NCI-H1694 (cell line): ENCODE measurements at places on chromosomes 5 and 9.

- DNase-seq, result peak; percentile 44
Observed at GRCh38 chr5:180315762-180316212, 23.9 kb upstream of the MAPK9 start.

GRCh38 chr5:55820488-55820887 lies 30.7 kb upstream of the IL31RA start:
- no peak for DNase-seq

DNA sequence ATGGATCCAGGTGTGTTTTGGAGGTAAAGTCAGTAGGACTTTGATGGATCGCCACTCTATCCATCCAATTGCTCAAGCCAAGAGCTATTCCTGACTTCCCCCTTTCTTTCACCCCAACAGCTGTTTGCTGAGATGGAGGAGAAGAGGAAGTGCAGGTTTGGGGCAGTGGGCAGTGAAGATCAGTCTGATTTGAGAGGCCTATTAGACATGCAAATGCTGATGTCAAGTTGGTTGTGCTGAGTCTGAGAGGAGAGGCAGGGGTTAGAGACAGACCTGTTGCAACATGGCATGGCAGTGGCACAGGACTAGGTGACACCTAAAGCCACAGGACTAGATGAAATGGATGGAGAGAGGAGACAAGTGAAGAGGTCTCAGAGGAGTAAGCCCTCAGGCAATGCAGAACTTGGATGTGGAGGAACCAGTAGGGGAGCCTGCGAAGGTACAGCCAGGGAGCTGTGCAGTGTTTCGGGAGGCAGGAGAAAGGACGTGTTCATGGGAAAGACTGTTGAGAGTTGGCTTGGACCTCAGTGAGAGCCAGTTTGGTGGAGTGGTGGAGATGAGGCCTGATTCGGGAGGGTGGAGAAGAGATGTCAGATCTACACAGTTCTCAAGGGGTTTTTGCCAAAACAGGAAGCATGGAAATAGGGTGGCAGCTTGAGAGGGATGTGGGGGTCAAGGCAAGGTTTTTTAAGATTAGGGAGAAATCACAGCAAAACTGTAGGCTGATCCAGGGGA lies 175.0 kb downstream of the MACROH2A1 start:
- no peak for DNase-seq

DNA sequence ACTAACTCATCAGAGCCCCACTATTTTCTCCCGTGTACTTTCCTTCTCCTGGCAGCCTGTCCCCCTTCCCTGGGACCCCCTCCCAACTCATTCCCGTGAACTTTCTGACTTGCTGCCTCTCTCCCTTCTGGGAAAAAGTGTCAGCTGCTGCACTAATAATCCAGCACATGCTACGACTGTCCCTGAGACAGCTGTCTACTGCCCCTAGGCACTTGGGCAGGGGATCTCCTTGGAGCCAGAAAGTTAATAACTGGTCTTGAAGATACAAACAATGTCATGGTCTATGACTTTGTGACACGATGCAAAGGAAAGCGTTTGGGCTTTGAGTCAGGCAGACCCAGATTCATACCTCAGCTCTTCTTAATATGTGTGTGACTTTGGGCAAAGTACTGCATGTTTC lies 10.1 kb upstream of the RNF183 start:
- DNase-seq, result no peak

DNA sequence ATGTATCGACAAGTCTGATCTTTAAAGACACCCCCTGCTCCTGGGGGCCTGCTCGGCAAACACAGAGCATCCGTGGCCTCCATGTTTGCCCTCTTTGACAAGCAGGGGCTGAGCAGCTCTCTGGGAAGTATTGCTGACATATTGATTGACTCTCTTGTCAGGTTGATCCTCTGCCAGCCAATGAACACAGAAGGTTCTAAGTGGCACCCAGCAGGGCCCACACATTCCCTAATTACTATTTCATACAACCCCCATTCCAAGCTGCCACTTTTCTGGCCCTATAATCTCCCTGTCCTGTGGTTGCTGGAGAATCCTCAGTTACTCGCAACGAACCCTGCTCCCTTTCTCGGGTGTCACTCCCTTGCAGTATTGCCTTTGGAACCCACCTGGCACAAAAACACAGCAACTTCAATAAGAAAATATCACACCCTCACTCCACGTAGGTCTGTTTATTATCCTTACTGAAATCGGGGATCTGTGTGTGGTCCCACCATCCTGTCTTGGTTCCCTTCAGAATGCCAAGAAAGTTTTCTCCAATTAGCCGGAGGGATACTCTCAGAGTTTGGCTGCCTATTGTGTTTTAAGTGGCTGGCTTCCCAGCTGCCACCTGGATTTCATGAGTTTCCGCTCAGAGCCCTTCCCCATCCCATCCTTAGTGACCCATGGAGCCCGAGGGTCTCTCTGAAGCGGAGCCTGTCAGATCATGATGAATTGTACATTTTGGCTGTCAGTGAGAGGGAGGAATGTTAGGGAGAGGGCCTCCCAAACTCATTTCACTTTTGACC lies 249.0 kb upstream of the WWC1 start:
- no peak for DNase-seq

DNA sequence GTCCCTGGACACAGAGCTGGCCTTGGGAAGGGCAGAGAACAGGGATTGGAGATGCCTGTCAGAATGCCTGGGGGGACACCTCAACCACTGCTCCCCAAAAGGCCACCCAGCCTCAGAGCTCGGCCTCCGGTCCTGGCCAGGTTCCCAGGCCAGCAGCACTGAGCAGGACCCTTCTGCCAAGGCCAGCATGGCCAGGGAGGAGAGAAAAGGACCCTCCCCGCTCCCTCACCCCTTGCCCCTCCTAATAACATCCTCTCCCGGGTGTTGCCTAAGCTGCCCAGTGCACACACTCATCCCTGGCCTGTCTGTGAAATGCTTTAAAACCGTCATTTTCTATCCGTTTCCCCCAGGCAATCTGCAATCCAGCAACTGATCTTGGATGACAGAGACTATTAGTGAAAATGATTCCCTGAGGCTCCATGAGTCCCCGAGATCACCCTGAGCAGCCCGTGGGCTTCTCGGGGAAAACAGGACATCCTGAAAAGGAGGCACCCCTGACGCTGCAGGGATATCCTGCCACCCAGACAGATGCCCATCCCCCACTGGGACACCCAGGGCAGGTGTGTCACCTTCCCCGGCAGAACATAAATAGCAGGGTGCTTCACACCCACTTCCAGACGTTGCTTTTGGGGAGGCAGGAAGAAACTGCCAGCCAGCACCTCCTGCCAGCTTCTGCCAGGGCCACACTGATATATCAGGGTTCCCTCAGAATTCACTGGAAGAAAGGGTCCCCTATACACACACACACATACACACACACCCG lies 75.3 kb downstream of the ADAMTS2 start:
- no peak for DNase-seq

DNA sequence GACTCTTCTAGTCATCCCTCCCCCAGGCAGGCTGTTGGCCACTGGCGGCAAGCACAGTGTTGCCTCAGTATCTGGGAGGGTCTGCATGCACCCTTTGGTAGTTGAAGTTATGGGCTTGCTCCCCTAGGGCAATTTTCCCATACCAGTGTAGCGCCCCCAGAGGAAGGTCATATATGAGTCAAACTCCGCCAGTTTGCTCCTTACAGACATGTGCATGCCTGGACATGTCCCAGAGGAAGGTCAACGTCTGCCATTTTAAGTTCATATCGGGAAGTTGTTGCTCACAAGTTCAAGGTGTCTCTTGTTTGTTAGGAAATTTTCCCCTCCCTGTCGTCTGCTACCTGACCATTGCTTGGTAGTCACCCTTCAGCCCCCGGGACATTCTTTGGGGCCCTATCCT lies 51.3 kb upstream of the MROH2B start:
- no peak for DNase-seq

DNA sequence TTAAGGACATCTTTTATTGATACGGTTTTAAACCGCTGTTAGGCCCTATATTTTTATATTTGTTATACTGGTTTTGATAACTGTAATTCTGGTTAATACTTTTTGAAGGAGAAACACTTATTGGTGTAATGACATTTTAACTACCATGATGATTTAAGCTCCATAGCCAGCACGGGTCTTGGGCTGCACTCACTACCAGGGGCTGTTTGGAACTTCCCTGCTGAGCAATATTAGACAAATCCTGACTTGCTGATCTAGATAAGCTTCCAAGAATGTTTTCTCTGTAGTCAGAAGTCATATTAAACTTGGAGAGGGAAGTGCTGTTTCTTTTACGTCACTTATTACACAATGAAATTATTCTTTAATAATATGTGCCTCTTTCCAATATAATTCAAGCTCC lies 540.0 kb upstream of the GRAMD2B start:
- no peak for DNase-seq

DNA sequence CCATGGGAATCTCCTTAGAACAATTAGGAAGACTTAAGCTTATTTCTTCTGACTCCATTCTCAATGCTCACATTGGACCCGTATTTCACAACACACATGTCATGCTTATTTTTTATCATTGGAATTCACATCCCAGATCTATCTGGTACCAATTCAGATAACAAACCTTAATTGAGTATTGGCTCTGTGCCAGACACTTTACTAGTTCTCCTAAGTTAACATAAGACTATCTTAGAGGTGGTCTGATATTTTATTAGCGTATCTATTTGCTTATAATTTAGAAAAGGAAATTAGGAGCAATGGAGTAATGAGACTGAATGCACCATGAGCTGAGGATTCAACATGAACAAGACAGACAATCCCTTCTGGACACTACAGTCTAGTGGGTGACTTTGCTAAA lies 45.1 kb downstream of the FBXL7 start:
- no peak for DNase-seq

DNA sequence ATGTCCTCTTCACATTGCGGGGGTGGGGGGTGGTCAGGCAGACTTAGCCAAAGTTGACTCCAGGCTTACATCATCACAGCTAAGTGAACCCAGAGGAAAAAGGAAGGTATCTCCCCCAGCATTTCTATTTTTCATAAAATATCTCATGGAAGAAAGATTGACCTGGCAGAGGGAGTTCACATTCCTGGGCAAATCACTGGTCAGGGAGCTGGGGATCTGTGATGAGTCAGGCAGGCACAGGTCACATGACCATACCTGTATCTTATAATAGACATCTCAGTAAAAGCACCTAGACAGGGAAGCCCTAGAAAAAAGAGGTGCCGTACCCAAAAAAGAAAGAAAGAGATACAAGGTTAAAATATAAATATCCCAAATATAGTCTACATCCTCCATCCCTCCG lies 57.3 kb upstream of the WWC1 start:
- no peak for DNase-seq

DNA sequence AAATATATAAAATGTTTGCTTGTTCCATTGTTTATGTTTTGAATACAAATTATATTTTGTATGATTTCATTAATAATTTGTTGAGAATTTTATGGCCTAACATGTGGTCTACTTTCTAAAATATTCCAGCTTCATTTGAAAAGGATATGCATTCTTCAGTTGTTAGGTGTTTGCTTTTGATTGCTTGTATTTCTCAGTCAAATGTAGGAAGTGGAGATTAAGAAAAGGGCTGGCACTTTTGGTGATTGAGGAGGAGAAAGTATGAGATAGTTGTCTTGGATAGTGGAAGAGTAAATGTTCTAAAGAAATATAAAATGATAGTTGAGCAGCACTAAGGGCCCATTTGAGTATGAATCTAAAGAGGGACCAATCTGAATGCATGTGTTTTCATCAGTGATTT lies 23.1 kb downstream of the JAK2 start:
- DNase-seq, result no peak

DNA sequence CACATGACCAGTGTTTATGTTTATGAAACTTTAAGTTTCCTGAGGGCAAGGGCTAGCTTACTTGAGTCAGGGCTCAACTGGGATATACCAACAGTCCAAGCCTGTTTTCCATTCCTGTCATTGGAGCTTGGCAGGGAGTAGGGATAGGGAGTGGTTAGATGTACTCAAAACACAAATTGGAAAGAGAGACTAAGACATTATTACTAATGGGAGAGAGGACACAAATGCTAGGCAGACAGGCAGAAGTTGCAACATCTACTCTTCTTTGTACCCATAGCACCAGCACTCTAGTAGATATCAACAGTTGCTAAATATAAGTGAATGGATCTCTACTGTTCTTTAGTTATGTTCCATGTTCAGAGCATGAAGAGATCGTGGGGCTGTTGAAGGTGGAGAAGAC lies 62.8 kb downstream of the NPR3 start:
- no peak for DNase-seq

GRCh38 chr9:133758228-133758627 lies 20.1 kb upstream of the SARDH start:
- no peak for DNase-seq

GRCh38 chr9:130451509-130452388 lies 7.0 kb downstream of the ASS1 start:
- DNase-seq, result peak; percentile 68

DNA sequence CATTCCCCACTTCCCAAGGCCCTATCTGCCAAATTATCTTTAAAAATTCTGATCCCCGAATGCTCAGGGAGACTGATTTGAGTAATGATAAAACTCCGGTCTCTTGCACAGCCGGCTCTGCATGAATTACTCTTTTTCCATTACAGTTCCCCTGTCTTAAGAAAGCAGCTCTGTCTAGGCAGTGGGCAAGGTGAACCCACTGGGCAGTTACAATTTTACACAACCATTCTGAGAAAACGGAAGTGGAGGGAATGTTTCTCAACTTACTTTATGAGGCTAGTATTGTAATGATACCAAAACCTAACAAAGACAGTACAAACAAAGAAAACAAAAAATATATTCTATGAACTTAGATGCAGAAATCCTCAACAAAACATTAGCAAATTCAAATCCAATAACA lies 100.0 kb downstream of the MCTP1 start:
- DNase-seq, result no peak

DNA sequence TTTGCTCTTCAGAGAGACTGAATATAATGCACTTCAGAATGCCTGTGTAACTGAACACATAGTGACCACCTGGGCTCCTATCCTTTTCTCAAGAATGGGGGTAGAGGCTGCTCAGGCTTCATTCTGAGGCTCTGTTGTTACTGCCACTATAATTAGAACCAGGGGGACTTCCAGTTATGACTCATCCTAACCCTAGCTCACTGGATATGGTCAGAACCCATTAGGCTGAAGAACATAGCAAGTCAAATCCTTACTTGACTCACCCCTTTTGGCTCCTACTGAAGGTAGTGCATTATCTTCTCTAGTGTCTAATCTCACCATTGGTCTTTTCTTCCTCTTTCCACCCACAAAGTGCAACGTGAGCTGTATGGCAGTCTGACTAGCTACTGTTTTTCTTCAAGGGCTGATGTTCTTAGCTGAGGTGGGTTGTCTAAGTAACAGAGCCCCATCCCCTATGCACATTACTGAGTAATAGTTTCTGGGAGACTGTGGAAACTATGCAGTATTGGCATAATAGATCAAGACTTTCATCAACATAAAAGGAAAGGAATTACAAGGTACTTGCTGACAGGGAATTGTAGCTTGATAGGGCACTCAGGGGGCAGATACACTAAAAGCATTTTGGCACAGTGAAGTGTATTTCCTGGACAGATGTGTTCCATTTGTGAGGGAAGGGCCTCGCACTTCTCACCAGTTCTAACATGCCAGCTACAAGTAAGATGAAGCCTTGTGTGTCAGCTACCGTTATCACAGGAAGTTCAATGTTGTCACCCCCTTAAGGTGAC lies 431.0 kb upstream of the MEF2C start:
- no peak for DNase-seq
